HS-27A (cell line): ENCODE measurements at places on chromosomes 5 and 9.

DNA sequence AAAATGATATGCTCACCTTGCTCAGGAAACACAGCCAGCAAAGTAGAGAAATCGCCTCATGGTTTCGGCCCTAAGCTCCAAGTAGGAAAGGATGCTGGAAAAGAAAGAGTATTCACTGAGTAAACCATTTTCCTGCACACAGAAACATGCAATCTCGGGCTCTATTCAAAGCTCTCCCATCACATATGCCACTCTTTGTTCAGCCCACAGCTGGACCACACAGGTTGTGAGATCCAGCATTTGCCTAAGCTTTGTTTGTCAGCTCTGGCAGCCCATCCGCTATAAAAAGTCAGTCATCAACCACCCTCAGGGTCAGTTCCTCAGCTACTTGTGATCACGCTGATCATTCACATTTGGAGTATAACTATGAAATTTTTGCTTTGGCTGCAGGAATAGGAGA lies 96.5 kb upstream of the SMARCA2 start:
- DNase-seq = no peak

DNA sequence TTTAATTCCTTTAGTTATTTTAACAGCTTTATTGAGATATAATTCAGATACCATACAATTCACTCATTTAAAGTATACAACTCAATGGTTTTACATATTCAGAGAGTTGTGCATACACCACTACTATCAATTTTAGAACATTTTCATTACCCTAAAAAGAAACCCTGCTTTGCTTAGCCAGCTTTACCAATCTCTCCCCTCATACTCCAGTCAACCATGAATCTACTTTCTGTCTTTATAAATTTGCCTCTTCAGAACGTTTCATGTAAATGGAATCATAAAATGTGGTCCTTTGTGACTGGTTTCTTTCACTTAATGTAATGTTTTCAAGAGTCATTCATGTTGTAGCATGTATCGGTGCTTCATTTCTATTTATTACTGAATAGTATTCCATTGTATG lies 24.9 kb downstream of the NIM1K start:
- DNase-seq = no peak

GRCh38 chr5:33761139-33761538 lies 130.7 kb downstream of the ADAMTS12 start:
- peak; percentile 69 for DNase-seq

GRCh38 chr5:57172466-57173318 lies 1.2 kb upstream of the GPBP1 start:
- DNase-seq = no peak

DNA sequence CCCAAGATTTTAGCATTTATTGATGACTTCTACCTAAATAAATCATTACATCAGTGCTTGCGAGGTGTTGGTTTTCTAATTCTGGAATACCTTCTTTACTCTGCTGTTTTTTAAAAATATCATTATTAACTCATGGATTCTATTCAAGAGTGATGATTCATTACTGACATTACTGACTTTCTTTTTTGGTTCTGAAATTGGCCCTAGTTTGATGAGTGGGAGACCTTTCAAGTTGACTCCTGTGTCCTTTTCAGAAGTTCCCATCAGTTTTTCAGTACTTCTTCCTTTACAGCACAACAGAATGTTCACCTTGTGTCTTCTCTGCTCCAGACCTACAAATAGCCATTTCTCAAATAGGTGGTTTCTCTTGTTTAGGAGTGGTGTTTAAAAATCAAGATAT lies 114.1 kb downstream of the PCSK5 start:
- DNase-seq = no peak

DNA sequence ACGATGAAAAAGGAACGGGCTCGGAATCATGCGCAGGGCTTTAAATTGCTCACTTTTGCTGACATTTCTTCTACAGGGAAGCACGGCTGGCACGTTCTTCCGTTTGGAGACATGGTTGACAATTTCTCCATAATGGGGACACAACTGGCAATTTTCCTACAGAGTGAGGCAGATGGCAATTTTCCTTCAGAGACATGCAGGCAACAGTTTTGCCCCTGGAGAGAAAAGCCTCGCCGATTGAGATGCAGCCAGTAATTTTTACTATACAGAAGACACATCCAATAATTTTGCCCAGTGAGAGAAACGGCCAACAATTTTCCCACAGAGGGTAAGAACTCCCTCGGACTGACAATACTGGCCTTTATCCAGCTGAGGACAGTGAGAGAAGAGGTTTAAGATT lies 90.9 kb upstream of the GPR151 start:
- DNase-seq = no peak
